OCI-M1 (cell line): ENCODE measurements at places on chromosomes 4 and X.

GRCh38 chrX:103464072-103464773 is 55.1 kb downstream of the RAB40A start:
- DNase-seq = peak; percentile 57

- no peak for DNase-seq
These were observed 43.4 kb upstream of the TRIM2 start for GRCh38 chr4:153160821-153161220.

DNA sequence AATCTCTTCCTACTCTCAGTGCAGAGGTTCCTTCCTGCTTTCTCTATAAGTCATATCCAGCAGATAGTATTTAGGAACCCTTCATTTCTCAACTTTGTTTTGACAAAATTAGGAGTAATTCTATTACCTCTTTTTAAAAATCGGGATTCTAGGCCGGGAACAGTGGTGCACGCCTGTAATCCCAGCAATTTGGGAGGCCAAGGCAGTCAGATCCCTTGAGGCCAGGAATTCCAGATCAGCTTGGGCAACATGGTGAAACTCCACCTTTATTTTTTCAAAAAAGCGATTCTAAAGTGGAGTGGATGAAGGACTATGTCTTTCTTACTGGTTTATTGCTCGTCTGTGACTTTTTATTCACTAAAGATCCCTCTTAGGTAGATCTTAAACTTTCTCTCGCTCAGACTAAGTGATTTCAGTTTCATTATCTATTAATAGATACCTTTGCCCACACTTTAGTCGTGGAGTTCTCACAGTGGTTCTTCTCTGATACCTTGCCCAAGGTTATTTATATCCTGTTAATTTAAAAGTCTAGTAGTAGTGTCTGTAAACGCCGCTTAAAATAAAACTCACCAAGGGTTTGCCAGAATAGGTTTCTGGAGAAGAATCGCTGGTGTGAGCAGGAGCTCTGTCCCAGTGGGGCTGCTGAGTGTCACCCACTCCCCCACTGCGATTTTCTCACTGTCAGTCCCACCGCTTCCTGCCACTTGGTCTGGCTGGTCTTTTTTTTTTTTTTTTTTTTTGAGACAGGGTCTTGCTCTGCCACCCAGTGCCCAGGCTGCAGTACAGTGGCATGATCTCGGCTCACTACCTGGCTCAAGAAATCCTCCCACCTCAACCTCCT is 27.0 kb upstream of the TMEM131L start:
- DNase-seq = peak; percentile 50

DNA sequence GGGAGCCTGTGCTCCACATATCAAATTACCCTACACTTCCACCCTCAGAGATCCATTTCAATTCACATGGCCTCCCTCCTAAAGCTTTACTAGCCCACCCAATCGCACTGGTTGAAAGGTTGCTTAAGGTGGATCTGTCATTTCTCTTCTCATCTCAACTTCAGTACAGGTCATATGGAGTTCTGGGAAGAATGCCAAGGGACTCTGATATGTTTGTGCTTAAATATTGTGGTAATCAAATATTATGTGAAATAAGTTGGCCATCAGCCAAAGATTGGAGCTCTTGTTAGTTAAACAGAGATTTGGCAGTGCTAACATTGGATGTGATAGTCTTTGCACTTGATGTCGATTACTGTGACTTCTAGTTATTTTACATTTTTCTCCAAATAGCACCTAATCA is 20.5 kb downstream of the SEPTIN6 start:
- DNase-seq = no peak

DNA sequence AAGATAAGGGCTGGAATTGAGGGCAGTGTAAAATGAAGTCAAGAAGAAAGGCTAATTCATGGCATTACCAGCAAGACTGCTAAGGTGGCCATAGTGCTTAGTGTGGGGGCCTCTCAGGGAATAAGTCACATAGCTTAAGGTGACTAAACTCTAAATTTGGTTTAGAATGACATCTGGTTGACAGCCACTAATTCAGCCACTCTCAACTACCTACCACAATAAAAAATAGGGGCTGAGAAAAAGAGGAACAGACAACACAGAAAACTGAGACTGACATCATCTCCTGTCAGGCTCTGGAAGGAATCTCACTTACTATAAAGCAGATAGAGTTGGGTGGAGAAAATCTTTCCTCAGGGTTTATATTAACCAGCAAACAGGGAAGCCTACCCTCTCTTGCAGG is 96.9 kb downstream of the CHRDL1 start:
- DNase-seq = peak; percentile 11

DNA sequence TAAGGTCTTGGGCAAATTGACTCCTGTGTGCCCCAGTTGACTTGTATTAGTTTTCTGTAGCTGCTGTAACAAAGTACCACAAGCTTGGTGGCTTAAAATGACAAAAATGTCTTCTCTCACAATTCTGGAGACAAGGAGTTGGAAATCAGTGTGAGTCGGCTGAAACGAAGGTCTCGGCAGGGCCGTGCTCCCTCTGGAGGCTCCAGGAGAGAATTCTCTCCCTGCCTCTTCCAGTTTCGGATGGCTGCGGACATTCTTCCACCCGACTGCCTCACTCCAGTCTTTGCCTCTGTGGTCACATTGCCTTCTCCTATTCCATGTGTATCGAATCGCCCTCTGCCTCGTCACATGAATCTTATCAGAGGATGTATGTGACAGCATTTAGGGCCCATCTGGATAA is 66.0 kb upstream of the PHOX2B start:
- no peak for DNase-seq

GRCh38 chrX:20594985-20595384 is 328.3 kb upstream of the RPS6KA3 start:
- no peak for DNase-seq

DNA sequence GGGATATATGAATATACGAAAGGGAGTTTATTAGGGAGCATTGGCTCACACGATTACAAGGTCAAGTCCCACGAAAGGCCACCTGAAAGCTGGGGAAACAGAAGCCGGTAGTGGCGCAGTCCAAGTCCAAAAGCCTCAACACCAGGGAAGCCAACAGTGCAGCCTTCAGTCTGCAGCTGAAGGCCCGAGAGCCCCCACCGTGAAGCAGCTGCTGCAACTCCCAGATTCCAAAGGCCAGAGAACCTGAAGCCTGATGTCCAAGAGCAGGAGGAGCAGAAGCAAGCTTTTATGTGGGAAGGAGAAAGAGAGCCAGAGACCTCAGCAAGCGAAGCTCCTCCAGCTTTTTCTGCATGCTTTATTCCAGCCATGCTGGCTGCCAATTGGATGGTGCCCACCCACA is 275.8 kb downstream of the PTTG2 start:
- no peak for DNase-seq

DNA sequence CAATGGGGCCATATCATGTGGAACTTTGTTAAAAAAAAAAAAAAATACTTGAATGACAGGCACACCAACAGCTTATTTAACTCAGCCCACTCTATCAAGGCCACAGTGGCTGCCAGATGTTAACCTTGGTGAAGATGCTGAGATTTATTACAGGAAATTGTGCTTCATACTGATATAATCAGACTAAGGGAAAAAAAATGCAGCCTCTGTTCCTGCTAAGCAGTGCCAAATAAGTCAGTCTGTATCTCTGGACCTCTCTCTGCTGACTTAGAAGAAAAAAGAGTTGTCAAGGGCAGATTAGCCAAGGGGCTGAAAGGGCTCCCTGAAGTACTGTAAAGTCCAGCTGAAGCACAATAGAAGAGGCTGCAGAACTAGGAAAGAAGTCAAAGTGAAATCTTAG is 677.7 kb upstream of the HTR2C start:
- DNase-seq = peak; percentile 9
